Naive thymus-derived CD8-positive, alpha-beta T cell (primary cell): ENCODE measurements at places on chromosomes 2 and 18.

DNA sequence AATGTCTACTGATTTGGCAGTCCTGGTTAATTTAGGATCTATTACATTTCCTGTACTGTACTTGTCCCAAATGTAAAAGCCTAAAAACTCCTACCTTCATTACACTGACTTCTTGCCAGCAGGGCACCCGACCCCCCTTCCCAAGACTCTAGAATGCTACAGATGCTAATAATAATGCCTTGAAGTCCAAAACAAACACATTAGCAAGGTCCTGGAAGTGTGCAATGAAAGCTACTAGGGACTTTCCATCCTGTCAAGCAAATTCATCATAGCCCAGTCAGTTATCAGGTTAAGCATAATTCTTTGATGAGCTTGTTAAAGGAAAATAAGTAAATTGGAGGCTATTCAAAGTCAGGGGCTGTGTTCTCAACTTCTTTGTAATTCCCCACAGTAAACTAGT, 115.3 kb upstream of the RBBP8 start:
- no peak for DNase-seq

- no peak for DNase-seq
Observed at GRCh38 chr2:45769056-45769455, 117.6 kb downstream of the PRKCE start.

GRCh38 chr2:62099523-62100175, 96.3 kb upstream of the B3GNT2 start:
- no peak for DNase-seq

GRCh38 chr18:56162311-56163265, 475.8 kb downstream of the TXNL1 start:
- DNase-seq = no peak

DNA sequence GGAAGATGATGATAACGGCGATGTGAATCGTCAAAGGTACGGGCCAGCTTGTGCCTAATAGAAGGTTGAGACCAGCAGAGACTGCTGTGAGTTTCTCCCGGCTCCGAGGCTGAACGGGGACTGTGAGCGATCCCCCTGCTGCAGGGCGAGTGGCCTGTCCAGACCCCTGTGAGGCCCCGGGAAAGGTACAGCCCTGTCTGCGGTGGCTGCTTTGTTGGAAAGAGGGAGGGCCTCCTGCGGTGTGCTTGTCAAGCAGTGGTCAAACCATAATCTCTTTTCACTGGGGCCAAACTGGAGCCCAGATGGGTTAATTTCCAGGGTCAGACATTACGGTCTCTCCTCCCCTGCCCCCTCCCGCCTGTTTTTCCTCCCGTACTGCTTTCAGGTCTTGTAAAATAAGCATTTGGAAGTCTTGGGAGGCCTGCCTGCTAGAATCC, 3.0 kb downstream of the FZD7 start:
- no peak for DNase-seq

DNA sequence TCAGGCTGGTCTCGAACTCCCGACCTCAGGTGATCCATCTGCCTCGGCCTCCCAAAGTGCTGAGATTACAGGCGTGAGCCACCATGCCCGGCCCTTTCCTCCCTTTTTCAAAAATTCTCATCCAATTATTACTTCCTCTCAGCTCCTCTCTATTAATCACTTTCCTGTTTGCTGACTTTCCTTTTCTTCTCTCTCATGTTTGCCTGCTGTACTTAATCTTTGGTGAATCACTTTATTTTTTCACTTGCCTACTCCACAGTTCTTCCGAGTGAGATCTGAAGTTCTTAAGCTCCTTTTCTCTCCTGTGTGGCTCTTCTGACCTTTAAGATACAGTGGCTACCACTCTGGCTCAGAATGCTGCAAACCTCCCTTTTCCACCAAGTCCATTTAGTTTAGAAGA, 126.3 kb upstream of the SERTAD2 start:
- no peak for DNase-seq

GRCh38 chr18:74683573-74683972, 85.9 kb downstream of the ZNF407 start:
- DNase-seq = no peak

- no peak for DNase-seq
Observed at GRCh38 chr18:4024702-4025101, 430.4 kb downstream of the DLGAP1 start.
